ENCODE measurements at places on chromosomes 5 and 9. TPM values are rescaled to one million over a fixed set of nuclear protein-coding genes. Genes with fewer than 3 reads are reported as not detected.

Gene SLF1
- 6.6 TPM for total RNA-seq

- peak; percentile 49 for DNase-seq
Observed at GRCh38 chr9:129834489-129835127, 467 bp downstream of the C9orf78 start.

GRCh38 chr9:113427629-113428028, 17.1 kb downstream of the C9orf43 start:
- no peak for DNase-seq

Gene LCP2
- total RNA-seq, result 13.5 TPM

Gene SH3GL2
- 0.63 TPM for total RNA-seq
